Thoracic aorta (tissue), 2 donors: ENCODE measurements at places on chromosomes 6 and 20.
A peak's percentile ranks its signal among the peaks of the same experiment; 100 is the strongest.

GRCh38 chr6:144447472-144447871 is 162.3 kb downstream of the UTRN start:
- no peaks in the 10 kb centered on the region for H3K27me3 ChIP-seq
- H3K4me1 ChIP-seq: no peaks in the 10 kb centered on the region
- no peak overlapping the region for H3K27ac ChIP-seq
- DNase-seq: no peak
- H3K4me3 ChIP-seq: no peak overlapping the region

DNA sequence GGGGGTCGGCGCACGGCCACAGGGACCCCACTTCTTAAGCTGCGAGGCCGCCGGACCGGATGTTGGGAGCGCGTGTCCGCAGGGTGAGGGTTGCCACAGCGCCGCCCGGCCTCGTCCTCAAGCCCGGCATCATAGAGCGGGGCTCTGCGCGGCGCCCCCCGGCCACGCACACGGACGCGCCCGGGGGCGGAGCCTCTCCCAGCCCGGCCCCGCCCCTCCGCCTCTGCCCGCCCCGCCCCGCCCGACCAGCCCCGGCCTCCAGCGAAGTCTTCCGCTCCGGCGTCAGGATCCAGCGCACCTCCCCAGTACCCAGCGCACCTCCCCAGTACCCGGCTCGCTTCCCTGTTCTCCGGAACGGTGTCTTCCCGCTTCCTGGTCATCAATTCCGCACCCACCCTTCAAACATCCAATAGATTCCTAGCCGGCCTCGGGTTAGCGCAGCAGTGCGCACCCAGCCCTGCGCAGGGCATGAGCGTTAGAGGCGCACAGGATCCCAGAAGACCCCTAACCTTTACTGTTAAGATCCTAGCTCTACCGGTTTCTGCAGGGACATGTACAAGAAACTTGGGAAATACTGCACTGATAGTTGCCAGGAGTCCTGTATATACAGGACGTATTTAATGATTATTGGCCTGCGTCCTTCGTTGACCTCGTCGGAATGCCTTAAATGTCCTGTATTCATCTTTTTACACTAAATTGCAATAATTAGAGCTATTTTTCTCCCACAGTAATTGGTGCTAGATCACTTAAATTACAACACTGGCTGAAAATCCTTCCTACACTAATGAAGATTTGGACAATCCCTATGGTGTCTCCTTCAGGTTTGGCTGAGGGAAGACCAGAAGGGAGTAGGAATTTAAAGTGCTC is 535 bp upstream of the DNAAF9 start:
- H3K27me3 ChIP-seq: no peaks in the 10 kb centered on the region
- peak overlapping the region; percentile 87 for H3K4me3 ChIP-seq
- DNase-seq: peak; percentile 19
- H3K27ac ChIP-seq: peak overlapping the region; percentile 87
- peaks cover 19% of the 10 kb centered on the region for H3K4me1 ChIP-seq

- no peak for DNase-seq
- H3K27ac ChIP-seq: no peak overlapping the region
- no peaks in the 10 kb centered on the region for H3K27me3 ChIP-seq
- no peaks in the 10 kb centered on the region for H3K4me1 ChIP-seq
These were observed 398.0 kb upstream of the PLCB4 start for GRCh38 chr20:8670893-8671215.

DNA sequence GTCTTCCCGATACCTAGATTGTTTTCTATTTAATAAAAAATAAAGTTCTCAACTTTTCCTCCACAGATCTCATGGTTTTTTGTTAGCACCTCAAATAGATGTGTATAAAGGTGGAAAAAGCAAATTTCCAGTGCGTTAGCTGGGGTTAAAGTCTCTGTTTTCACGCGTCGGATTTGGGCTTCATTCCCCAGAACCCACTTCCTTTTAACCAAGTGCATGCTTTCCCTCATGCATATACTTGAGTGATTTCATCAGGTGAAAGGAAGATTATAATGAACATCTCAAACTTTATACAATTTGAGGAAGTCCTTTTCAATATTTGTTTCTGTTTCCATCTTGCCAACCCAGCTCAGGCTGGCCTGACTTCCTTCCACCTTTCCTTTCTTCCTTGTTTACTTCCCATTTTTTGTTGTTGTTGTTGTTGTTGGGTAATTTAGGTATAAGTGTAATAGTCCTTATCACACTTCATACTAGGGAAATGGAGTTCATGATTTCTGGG is 43.9 kb upstream of the GGTLC1 start:
- H3K36me3 ChIP-seq: no peaks in the 10 kb centered on the region
- no peaks in the 10 kb centered on the region for H3K4me1 ChIP-seq
- H3K27ac ChIP-seq: no peak overlapping the region

DNA sequence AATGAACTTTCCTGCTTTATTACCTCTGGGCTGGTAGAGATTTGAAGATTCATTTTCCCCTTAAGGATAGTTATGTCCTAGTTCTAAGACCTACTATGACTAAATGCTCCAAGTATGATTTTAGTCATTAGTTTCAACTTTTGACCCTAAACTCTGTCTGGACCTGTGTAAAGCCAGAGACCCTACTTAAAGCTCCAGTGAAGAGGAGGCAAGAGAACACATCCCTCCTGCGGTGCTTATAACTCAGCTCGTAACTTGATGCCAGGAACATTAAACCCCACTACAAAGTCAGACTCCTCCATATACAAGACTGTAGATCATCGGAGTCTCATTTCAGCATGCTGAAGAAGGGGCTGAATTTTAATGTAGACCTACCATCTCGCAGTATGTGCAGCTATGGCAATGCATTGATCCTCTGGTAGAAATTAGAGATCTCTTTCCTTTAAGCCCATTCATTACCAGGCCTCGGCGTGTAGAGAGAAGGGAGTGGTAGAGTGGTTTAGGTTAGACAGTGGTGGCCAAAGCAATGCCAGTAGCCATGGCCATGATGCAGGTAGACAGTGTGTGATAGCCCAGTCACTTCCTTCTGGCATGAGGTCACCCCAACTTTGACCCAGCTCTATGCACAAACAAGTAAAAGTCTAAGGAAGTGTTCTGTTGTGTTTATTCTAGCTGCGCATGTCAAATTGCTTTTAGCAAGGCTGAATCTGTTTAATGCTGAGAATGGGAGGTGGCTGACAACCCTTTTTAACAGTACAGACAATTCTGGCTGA is 34.8 kb upstream of the MYB start:
- no peak overlapping the region for H3K4me3 ChIP-seq
- no peaks in the 10 kb centered on the region for H3K27me3 ChIP-seq
- H3K27ac ChIP-seq: no peak overlapping the region
- H3K4me1 ChIP-seq: peaks cover 2% of the 10 kb centered on the region
- DNase-seq: no peak

- H3K4me1 ChIP-seq: peaks cover 5% of the 10 kb centered on the region
- no peaks in the 10 kb centered on the region for H3K27me3 ChIP-seq
- DNase-seq: no peak
These were observed 271.1 kb upstream of the AGPAT4 start for GRCh38 chr6:161544801-161545480.

DNA sequence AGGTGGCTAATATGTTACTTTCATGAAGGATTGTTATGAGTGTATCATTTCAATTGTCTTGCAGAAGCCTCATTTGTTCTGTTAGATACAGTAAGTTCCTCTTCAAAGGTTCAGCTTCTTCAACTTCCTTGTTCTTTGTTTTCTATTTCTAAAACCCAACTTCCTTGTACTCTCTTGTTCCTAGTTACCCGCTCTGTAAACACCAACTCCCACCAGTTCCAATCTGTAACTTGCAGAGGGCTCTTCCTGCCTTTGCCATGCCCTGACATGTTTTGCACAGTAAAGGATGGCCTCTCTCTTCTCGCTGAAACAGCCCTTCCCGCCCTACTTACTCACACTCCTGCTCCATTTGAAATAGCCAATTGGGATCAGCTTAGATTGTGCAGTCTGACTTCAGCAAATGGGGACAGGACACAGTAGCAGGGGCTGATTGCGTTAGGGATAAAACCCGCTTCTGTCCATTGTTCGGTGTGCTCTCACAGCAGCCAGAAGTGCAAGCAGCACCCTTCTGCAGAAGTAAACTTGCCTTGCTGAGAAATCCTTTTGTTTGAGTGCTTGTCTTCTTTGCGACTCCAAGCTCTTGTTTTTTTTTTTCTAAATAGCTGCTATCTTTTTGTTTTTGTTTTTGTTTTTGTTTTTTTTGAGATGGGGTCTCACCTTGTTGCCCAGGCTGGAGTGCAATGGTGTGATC is 45.9 kb upstream of the POU5F1 start:
- no peak for DNase-seq
- H3K27me3 ChIP-seq: no peaks in the 10 kb centered on the region
- H3K4me3 ChIP-seq: no peak overlapping the region
- H3K27ac ChIP-seq: no peak overlapping the region
- H3K4me1 ChIP-seq: no peaks in the 10 kb centered on the region
- no peaks in the 10 kb centered on the region for H3K36me3 ChIP-seq

DNA sequence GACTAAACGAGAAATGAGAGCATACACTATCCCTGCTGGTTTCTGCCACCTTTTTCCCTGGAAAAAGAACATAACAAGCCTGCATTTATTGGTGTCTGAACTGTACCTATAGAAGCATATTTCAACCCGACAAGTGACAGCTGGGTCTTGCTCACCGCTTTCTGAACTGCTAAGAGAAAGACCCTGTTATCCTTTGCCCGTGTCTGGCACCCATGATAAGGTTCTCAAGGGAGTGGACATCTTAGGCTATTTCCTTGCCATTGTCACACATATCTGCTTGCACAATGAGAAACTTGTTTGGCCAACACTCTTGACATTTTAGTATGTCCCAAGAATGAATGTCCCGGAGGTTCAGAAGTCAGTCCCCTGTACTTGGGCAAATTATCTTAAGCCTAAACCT is 19.3 kb downstream of the RIPOR2 start:
- no peaks in the 10 kb centered on the region for H3K36me3 ChIP-seq
- H3K4me1 ChIP-seq: peaks cover 4% of the 10 kb centered on the region
- no peak for DNase-seq
- H3K27me3 ChIP-seq: no peaks in the 10 kb centered on the region
- H3K4me3 ChIP-seq: no peak overlapping the region
- H3K27ac ChIP-seq: no peak overlapping the region

DNA sequence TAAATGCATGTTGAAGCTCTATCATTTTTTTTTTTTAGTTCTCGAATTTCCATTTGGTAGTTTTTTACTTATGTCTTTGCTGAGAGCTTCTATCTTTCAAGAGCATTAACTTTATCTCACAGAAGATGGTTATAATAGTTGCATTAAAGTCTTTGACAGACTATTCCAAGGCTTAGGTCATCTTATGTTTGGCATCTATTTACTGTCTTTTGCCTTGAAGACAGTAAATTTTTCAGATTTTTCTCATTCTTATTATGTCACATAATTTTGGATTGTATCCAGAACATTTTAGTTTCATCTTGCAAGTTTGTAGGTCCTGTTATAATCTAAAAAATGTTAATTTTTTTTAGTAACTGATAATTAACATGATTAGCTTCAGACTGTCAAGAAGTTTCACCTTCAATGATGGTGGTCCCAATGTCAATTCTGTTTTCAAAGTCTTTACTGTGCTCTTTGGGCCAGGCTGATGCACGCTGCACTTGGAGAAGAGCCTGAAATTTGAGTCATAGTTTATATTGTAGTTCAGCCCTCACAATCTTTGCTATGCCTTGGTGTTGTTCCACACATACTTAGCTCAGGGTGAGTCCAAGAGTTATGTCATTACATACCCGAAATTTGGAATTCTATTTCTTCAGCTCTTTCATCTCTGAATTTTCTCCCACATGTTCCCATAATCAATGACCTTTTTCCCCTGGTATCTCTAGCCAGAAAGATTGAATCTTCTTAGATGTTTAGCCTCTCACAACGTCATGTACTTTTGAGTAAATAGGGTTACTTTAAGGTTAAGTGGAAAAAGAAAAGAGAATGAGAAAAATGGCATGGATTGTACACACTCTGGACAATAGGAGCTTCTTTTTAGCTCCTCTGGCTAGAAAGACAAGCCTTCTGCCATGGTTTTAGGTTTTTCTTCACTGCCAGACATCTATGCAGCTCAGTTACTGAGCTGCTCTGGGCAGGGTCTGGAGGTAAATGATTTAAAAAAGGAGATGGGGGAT is 110.3 kb upstream of the BTBD3 start:
- no peaks in the 10 kb centered on the region for H3K36me3 ChIP-seq
- H3K27ac ChIP-seq: no peak overlapping the region
- no peaks in the 10 kb centered on the region for H3K4me1 ChIP-seq
- H3K27me3 ChIP-seq: no peaks in the 10 kb centered on the region

DNA sequence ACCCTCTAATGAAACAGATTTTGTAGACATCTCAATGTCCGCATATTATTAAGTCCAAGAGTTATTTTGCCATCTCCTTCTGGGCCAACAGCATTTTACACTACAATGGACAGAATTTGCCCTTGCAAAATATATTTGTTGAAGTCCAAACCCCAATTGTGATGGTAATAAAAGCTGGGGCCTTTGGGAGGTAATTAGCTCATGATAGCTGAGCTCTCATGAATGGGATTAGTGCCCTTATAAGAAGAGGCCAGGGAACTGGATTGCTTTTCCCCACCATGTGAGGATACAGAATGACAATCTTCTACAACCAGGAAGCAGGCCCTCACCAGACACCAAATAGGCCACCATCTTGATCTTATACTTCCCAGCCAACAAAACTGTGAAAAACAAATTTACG is 44.9 kb upstream of the MTRF1L start:
- no peak overlapping the region for H3K4me3 ChIP-seq
- no peaks in the 10 kb centered on the region for H3K36me3 ChIP-seq
- H3K27me3 ChIP-seq: no peaks in the 10 kb centered on the region
- H3K27ac ChIP-seq: no peak overlapping the region

DNA sequence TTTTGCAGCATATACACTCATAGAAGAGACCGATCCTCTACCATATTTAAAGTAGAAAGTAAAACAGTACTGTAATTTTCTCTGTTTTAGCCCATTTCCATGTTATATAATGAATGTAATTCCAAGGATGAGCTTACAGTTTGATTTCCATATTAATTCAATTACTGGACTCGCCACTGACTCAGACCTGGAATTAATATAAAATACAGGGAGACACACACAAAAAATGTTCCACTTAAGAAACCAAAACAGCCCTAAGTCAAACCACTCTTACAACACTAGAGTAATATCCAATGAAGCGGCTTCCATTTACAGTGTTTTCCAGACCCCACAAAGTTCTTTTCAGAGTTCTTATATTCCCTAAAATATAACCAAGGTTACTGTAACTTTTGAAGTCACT is 110.6 kb downstream of the BACH2 start:
- H3K4me1 ChIP-seq: no peaks in the 10 kb centered on the region
- no peak overlapping the region for H3K4me3 ChIP-seq
- H3K27me3 ChIP-seq: no peaks in the 10 kb centered on the region
- no peak overlapping the region for H3K27ac ChIP-seq
- no peaks in the 10 kb centered on the region for H3K36me3 ChIP-seq

- H3K4me3 ChIP-seq: no peak overlapping the region
- H3K36me3 ChIP-seq: no peaks in the 10 kb centered on the region
- H3K27ac ChIP-seq: no peak overlapping the region
- H3K27me3 ChIP-seq: no peaks in the 10 kb centered on the region
- no peak for DNase-seq
- H3K4me1 ChIP-seq: no peaks in the 10 kb centered on the region
These were observed 236.5 kb upstream of the KCNG1 start for GRCh38 chr20:51259455-51259854.

DNA sequence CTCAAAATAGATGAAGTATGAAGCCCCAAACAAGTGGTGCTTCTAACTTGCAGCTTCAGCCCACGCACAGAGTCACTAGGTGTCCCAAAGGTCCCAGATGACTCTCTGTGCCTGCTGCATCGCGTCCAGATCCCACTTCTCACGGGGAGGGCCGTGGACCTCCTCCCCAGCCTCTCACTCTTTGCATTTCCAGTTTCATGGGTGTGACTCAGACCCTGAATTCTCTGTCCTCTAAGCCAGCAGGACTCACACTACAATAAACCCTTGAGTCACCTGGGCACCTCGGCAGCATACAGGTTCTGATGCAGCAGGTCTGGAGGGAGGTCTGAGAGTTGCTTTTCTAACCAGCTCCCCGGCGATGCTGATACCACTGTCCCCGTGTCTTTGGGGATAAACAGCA is 114.0 kb upstream of the RIN2 start:
- no peak for DNase-seq
- H3K4me3 ChIP-seq: no peak overlapping the region
- H3K27me3 ChIP-seq: no peaks in the 10 kb centered on the region
- no peaks in the 10 kb centered on the region for H3K4me1 ChIP-seq
- no peaks in the 10 kb centered on the region for H3K36me3 ChIP-seq
